NCI-H460 (cell line): ENCODE measurements at places on chromosomes 7 and 10. TPM values are rescaled to one million over a fixed set of nuclear protein-coding genes. Genes with fewer than 3 reads are reported as not detected.

Gene PLCE1
- 0.23 and 0.32 TPM in 2 replicates for total RNA-seq

Gene SRRM3
- 2.9 and 3.1 TPM in 2 replicates for total RNA-seq

Gene CALML5
- total RNA-seq, result not detected in 2 replicates

Gene OR6V1
- not detected in 2 replicates for total RNA-seq

Gene PSMG3
- 125 and 137 TPM in 2 replicates for total RNA-seq

Gene JCAD
- 16.0 and 19.1 TPM in 2 replicates for total RNA-seq

Gene TMEM130
- total RNA-seq, result not detected in 2 replicates

Gene DIP2C
- 4.0 and 5.3 TPM in 2 replicates for total RNA-seq

Gene EGFR
- total RNA-seq, result 24.3 and 25.1 TPM in 2 replicates

Gene GIMAP8
- total RNA-seq, result not detected in 2 replicates

Gene STEAP4
- total RNA-seq, result 0.10 and 0.29 TPM in 2 replicates

Gene C10orf143
- total RNA-seq, result 0.27 TPM in 1 of 2 replicates, not detected in the other

Gene IKZF1
- not detected in 2 replicates for total RNA-seq

Gene RET
- total RNA-seq, result 0.02 TPM in 1 of 2 replicates, not detected in the other

Gene EMX2
- total RNA-seq, result not detected in 2 replicates

Gene NEURL1
- total RNA-seq, result 0.14 TPM in 1 of 2 replicates, not detected in the other

Gene MCM10
- 9.8 and 10.1 TPM in 2 replicates for total RNA-seq

Gene TAS2R40
- not detected in 2 replicates for total RNA-seq

Gene OPALIN
- not detected in 2 replicates for total RNA-seq

Gene CRYGN
- 0.07 and 0.40 TPM in 2 replicates for total RNA-seq

Gene SFRP5
- total RNA-seq, result not detected in 2 replicates

Gene ADAM22
- total RNA-seq, result 3.3 and 3.6 TPM in 2 replicates

Gene DOCK4
- total RNA-seq, result 27.7 and 38.0 TPM in 2 replicates

Gene NKX2-3
- 0.25 and 0.32 TPM in 2 replicates for total RNA-seq

Gene ZNF3
- total RNA-seq, result 29.1 and 30.5 TPM in 2 replicates

Gene TEX47
- total RNA-seq, result not detected in 2 replicates

Gene INHBA
- 2.7 and 3.1 TPM in 2 replicates for total RNA-seq

Gene IGFBP1
- 1.8 and 2.4 TPM in 2 replicates for total RNA-seq

Gene NYAP1
- 0.47 and 1.2 TPM in 2 replicates for total RNA-seq

Gene NUTM2A
- total RNA-seq, result 0.26 and 0.54 TPM in 2 replicates

Gene LRRD1
- not detected in 2 replicates for total RNA-seq

Gene ANKRD30A
- not detected in 2 replicates for total RNA-seq
